ENCODE measurements at places on chromosomes 16 and 17. TPM values are rescaled to one million over a fixed set of nuclear protein-coding genes. Genes with fewer than 3 reads are reported as not detected.

- DNase-seq, result no peak
Observed at GRCh38 chr17:11081342-11081741, 159.7 kb upstream of the SHISA6 start.

DNA sequence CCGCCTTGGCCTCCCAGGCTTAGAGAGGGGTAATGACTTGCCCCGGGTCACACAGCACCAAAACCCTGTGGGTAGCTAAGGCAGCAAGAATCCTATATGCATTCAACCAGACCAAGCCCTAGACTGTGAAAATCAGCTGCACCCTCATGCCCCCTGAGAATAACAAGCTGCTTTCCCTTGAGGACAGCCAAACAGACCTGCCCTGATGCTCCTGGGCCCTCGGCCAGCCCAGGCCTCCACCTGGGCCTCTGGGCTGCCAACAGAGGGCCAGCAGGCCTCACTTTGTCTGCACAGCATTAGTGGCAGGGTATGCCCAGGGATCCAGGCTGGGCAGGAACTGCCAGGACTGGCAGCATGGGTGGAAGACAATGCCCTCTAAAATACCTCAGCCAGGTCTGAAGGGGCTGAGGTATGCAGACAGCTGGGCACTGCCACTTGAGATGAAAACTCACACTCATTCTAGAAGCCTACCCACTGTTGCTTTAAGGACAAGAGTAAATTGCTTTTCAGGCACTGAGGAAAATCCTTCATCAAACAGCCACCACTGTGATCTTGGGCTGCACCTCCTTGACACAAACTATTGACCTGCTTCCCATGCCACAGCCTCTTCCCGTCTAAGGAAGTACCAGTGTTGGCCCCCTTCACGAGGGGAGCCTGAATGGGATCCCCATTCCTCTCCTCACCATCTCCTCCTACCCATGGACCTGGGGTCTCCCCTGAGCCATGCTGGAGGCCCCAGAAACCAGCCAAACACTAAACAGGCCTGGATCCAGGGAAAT is 8.8 kb downstream of the ST3GAL2 start:
- DNase-seq, result no peak

- DNase-seq, result no peak
Observed at GRCh38 chr17:29892201-29892600, 37.8 kb downstream of the SSH2 start.

DNA sequence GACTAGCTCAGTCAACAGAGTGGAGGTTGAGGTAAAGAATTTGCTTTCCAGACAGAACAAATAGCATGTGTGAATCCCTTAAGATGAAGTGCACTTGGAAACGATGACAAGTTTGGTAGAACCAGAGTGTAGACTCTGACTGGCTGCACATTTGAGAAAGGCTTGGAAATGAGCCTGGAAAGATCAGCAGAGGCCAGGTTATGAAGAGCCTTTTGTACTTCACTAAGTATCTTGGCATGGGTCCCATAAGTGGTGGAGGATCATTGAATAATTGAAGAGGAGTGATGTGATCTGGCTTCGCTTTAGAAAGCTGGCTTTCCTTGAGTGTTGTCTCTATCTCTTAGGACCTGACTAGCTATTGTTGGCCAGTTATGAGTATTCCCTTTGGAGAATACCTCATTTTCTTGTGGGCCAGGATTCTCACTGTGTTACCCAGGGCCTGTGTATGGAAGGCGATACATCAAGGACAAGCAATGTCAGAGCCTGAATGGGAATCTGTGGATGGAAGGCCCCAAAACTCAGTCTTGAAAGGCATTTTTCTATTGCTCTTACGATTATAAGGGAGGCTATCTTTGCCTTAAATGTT is 329.8 kb downstream of the UTP18 start:
- DNase-seq, result peak; percentile 78

- no peak for DNase-seq
Observed at GRCh38 chr17:30426292-30426691, 47.6 kb downstream of the CPD start.

The GCGR gene
- polyA plus RNA-seq, result 0.16 TPM

All from urinary bladder (tissue), 4 donors.